HT-29 (cell line): ENCODE measurements at places on chromosomes 4 and X.

DNA sequence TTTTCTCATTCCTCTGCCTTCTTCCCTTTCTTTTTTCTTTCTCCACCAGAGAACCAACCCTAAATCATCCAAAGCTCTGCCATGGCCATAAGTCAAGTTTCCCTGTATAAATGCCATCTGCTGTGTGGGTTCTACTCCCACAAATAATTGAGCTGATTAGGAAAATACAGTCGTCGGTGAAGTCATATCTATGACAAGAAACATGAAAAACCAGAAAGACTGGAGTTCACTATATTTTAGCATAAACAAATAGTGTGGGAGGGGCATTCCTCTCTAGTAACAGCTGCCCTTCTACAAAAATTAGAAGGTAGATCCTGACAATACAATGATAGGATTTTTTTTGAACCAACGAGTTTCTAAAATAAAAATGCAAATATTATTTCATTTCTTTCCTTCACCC, 48.8 kb downstream of the SPOCK3 start:
- no peak for DNase-seq

GRCh38 chr4:148101790-148102189, 340.4 kb downstream of the NR3C2 start:
- DNase-seq: no peak

GRCh38 chr4:10552591-10553280, 95.5 kb upstream of the ZNF518B start:
- DNase-seq: no peak

GRCh38 chr4:81427344-81427821, 44.3 kb downstream of the RASGEF1B start:
- DNase-seq: no peak

- no peak for DNase-seq
These were observed 6.2 kb upstream of the GSPT2 start for GRCh38 chrX:51737091-51737490.

DNA sequence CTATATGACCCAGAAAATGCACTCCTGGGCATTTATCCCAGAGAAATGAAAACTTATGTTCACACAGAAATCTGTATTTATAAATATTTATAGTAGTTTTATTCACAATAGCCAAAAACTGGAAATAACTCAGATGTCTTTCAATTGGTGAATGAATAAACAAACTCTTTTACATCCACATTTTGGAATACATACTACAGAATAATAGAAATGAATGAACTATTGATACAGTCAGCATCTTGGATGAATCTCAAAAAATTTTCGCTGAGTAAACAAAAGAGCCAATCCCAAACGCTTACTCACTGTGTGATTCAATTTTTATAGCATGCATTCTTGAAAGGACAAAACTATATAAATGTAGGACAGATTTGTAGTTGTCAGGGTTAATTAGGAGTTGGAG, 75.1 kb upstream of the HTR2C start:
- DNase-seq: no peak
